HFFc6 (cell line): ENCODE measurements at places on chromosomes 16 and 17. TPM values are rescaled to one million over a fixed set of nuclear protein-coding genes. Genes with fewer than 3 reads are reported as not detected.
A peak's percentile ranks its signal among the peaks of the same experiment; 100 is the strongest.

DNA sequence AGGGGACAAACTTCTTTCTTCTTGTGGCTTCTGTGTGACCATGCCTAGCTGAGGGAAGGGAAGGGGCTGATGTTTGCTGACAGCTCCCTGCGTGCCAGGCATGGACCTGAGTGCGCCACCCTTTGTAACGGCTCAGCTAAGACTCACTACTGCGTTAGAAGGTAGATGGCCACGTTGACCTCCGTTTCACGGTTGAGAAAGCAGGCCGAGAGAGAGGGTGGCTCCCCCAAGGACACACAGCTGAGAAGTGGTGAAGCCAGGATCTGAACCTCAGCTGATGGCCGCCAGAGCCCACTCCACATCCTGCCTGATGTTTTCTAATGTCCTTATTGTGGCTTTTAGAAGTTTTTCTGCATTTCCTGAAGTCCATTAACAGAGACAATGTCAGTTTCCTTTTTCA is 45.1 kb downstream of the RGS9 start:
- peaks cover 7% of the 10 kb centered on the region for H3K27me3 ChIP-seq
- H3K27ac ChIP-seq, result no peak overlapping the region
- H3K36me3 ChIP-seq, result no peaks in the 10 kb centered on the region
- H3K4me3 ChIP-seq, result no peak overlapping the region

DNA sequence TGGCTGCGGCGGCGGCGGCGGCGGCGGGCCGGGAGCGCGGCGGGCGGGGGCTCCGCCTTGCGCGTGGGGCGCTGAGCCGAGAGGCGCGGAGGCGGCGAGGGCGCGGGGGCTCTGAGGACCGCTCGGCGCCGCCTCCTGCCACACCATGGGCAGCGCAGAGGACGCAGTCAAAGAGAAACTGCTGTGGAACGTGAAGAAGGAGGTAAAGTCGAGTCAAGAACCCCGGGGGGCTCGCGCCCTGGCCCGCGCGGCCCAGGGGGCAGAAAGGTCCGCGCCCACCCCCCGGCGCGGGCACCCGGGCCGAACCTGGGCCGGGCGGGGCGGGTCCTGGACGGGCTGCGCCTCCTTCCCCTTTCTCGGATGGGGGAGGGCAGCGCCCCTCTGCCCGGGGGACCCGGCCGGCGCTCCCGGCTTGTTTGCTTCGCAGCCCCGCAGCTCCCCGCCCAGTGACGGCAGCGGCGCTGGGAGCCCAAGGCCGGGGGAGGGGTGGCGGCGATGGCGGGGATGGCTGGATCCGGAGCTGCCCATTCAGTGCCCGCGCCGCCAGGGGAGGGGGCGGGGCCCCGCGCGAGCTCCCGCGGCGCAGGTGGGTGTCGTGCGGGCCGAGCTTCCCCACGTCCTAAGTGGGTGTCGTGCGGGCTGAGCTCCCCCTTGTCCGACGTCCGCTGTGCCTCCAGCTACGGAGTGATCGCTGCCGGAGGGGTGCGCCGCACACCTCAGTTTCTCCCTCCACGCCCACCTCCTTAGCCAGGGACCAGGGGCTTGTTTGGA is 428 bp downstream of the SGSM2 start:
- H3K27me3 ChIP-seq, result peaks cover 2% of the 10 kb centered on the region; the same call in 1 of the 2 replicates
- H3K4me1 ChIP-seq, result peaks cover 30% of the 10 kb centered on the region
- peak overlapping the region; percentile 99 for H3K4me3 ChIP-seq
- H3K27ac ChIP-seq, result peak overlapping the region; percentile 59

MMP28 gene
- not detected in 3 replicates for total RNA-seq

OMG gene
- not detected in 3 replicates for total RNA-seq
